ENCODE measurements at places on chromosomes 11 and 22.

GRCh38 chr11:15670520-15671070, 555.9 kb downstream of the INSC start:
- DNase-seq = no peak

DNA sequence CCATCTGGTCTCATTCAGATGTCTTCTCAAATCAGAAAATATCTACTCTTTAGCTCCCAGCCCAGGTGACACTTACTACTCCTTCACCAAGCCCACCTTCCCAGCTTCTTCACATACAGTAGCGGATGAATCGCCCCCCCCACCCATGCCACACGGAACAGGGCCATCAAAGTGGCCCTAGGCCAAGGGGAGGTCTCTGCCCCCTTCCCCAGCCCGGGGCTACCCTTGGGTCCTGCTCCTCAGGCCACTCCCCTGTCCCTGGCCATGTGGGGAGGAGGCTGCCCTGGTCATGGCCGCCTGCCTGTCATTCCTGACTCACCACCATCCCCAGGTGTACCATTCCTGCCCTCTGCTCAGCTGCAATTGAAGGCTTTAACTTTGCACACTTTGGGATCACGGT, 142.8 kb downstream of the NECTIN1 start:
- DNase-seq = no peak

- no peak for DNase-seq
Observed at GRCh38 chr22:37662039-37662438, 3.5 kb downstream of the PDXP start.

- DNase-seq = no peak
Observed at GRCh38 chr22:20788627-20789344, 14.9 kb downstream of the SERPIND1 start.

DNA sequence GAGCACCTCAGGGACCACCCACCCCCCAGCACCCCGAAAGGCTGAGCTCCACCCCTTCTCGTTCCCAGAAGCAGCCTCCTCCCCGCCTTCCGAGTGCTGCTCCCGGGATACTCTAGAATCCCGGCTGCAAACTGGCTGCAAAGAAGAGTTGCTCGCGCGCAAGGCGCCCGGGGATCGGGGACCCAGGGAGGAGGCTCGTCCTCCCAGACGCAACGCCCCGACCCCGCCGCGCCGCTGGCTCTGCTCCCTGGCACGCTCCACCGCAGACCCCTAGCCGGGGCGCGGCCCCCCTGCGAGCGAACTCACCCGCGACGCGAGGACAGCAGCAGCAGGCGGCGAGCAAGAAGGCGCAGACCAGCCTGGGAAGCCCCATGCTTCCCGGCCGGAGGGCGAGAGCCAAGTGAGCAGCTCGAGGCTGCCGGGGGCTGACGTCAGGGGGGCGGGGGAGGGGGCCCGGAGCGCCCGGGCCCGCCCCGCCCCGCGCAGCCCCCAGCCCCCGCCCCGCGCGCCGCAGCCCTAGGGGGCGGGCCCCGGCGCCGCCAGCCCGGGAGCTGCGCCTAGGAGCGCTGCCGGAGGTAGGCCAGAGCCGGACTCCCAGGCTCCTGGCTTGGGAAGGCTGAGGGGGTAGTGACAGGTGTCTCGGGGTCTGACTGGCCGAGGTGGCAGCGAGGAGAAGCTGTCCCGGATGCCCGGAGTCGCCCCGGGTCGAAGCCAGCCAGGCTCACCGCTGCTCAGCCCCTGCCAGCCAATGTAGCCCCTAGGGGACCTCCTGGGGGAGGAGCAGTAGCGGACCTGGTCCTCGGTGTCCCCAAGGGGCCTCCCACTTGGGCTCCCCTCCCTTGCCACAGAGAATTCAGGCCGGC, at the start of gene MCAM:
MCAM (minus strand) TSS at position 402 of the 863 bp plus-strand sequence; CDS start at position 373, 29 bp downstream.
- DNase-seq = no peak

GRCh38 chr11:131749101-131749500, 378.7 kb downstream of the NTM start:
- DNase-seq = no peak

- DNase-seq = no peak
Observed at GRCh38 chr11:47010179-47010578, 73.6 kb downstream of the CSTPP1 start.

GRCh38 chr22:30763815-30764673, 69.4 kb downstream of the OSBP2 start:
- DNase-seq = no peak

DNA sequence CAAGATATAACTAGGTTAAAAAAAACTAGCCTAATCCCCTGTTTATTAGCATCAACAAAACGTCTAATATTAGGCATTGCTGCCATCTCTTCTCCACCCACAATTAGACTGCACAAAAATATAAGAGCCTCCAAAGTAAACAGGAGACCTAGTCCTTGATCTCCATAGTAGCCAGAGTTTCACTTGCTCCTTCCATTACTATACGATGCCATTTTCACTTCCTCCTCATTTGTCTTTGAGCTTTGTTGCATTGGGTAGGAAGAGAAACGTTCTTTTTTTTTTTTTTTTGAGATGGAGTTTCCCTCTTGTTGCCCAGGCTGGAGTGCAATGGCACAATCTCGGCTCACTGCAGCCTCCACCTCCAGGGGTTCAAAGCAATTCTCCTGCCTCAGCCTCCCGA, 42.3 kb upstream of the RDX start:
- DNase-seq = no peak

GRCh38 chr11:86818462-86819192, 18.3 kb downstream of the PRSS23 start:
- DNase-seq = no peak

- DNase-seq = no peak
Observed at GRCh38 chr11:12552692-12553091, 121.5 kb upstream of the TEAD1 start.

DNA sequence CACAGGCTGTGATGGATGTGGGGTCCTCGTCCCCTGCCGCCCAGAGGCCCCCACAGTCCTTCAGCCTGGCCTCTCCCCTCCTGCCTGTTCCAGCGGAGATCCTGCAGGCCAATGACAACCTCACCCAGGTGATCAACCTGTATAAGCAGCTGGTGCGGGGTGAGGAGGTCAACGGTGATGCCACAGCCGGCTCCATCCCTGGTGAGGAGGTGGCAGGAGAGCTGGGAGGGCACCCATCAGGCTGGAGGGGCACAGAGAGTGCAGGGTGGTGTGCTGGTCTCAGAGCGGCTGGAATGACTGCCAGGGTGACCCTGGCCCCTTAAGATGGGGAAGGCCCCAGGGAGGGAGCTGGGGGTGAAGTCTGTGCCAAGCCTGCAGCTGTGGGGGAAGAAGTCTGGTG, 14.6 kb upstream of the SH3BP1 start:
- no peak for DNase-seq

- no peak for DNase-seq
Observed at GRCh38 chr11:14725150-14725549, 81.5 kb downstream of the PDE3B start.

- DNase-seq = no peak
Observed at GRCh38 chr11:76226626-76227025, 20.3 kb upstream of the WNT11 start.

DNA sequence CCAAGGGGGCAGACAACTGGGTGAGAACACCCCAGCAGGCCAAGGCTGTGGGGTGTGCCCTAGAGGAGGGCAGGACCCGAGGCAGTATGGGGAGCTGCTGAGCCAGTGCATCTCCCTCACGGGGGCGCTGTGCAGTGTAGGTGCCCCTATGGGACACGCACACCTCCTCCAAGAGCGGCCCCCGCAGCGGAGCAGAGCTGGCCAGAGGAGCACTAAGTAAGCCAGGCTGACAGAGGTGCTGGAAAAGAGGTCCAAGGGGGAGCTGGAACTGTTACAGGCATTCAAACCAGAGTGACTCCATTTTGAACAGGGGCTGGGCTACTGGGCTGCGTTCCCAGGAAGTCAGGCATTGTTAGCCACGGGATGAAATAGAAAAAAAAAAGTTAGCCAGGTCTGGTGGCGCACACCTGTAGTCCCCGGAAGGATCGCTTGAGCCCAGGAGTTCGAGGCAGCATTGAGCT, 41.8 kb downstream of the TST start:
- peak; percentile 77 for DNase-seq

DNA sequence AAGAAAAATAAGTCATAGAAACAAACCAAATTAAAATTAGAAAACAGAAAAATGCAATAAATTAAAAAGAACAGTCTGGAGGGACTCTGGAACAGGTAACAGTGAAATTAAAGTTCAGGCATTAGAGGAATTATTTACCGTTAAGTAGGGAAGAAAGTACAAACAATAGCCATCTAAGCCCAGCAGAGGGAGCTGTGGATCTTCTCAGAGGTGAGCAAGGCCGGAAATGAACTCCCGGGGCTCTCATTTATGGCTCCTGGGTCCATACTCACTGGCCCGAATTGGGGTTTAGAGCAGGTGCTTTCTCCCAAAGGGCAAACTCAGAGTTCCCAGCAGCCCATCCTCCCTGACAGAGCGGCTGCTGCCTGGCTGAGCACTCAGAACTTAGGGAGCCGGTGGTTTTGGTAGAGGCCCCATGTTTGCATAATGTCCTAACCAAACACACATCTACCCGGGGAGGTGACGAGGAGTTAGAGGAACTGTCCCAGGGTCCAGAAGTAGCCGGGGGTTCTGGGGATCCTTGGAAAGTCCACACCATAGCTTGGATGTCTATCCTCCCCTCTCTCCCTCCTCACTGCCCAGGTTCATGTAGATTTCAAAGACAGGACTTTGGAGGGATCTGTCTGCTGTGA, 87.8 kb upstream of the VPREB1 start:
- peak; percentile 44 for DNase-seq

Measured in activated CD8-positive, alpha-beta memory T cell treated with anti-CD3 and anti-CD28 coated beads for 48 hours (primary cell).